Stimulated activated CD8-positive, alpha-beta memory T cell treated with anti-CD3 and anti-CD28 coated beads, Interleukin-15, amount 100 ng/mL, for 4 hours (primary cell): ENCODE measurements at places on chromosomes 7 and 10.

GRCh38 chr10:113912582-113912981, 58.1 kb downstream of the NHLRC2 start:
- DNase-seq: no peak

DNA sequence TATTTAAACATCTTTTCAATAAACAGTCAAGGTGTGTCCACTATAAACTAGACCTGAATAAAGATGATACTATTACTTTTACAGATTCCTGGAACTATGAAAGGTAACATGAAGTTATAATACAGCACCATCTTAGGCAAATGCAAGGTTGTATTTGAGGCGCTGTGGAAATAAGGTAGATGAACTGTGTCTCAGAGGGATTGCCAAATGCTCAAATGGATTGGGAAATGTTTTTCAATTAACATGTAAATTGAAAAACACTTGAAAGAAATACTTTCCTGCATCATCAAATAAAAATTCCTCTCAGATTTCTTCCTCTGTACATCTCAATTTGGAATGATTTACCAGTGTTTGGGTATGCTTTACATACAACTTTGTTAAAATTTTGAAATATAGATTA, 139.4 kb downstream of the DKK1 start:
- no peak for DNase-seq

DNA sequence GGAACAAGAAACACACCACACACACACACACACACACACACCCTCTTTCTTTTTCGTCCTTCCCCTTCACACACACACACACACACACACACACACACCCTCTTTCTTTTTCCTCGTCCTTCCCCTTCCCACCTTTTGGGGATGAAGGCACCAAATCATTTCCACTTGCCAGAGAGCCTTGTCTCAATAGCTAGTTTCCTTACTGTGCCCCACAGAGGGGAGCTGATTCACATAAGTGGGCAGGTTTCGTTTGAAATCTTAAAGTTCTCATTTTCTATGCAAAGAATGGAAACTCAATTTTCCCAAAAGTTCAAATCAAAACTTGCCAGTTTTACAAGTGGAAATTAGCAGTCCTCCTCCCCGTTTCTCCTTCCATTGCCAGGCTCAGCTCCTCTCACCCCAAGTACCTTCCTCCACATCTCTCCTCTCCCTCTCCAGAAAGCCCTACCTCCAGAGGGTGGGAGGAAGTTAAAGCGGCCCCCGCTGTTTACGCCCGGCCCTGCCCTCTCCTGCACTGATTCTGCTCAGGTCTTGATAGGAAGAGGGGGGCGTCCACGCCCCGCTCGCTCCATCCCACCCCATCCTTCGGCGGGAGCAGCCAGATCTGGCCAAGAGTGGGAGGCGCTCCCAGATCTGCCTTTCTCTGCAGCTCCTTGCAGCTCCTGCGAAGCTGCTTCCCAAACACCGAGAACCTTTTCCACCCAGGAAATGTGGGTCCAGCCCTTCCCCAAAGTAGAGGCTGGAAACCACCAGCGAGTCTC, 1.3 kb downstream of the CTTNBP2 start:
- no peak for DNase-seq

DNA sequence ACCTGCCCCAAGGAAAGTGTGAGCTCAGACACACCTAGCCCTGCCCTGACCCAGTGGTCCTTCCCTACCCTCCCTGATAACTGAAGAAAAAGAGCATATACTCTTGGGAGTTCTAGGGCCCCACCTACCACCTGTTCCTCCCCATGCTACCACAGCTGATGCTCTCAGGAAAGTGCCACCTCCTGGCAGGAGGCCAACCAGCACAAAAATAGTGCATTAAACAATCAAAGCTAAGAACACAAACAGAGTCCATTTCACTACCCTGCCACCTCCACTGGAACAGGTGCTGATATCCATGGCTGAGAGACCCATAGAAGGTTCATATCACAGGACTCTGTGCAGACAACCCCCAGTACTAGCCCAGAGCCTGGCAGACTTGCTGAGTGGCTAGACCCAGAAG, 288.6 kb upstream of the PHF14 start:
- DNase-seq: no peak

GRCh38 chr10:132470410-132471124, 67.0 kb upstream of the INPP5A start:
- no peak for DNase-seq

DNA sequence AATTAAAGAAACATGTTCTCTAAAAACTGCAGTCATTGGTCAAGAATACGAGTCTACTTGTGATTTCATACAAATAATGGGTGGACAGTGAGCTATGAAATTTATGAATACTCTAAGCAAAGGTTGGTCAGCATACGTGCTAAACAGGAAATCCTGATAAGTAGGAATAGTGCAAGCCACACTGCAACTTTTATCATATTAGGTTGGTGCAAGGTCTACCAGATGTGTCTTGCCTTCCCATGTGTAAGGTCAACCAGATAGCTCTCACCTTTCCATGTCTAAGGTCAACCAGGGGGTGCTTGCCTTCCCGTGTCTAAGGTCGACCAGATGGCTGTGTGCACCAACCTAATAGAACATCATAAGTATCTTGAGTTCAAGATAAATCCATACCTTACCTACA, 2.0 kb upstream of the ITGB1 start:
- no peak for DNase-seq
